ENCODE measurements at places on chromosomes 6 and 20.

DNA sequence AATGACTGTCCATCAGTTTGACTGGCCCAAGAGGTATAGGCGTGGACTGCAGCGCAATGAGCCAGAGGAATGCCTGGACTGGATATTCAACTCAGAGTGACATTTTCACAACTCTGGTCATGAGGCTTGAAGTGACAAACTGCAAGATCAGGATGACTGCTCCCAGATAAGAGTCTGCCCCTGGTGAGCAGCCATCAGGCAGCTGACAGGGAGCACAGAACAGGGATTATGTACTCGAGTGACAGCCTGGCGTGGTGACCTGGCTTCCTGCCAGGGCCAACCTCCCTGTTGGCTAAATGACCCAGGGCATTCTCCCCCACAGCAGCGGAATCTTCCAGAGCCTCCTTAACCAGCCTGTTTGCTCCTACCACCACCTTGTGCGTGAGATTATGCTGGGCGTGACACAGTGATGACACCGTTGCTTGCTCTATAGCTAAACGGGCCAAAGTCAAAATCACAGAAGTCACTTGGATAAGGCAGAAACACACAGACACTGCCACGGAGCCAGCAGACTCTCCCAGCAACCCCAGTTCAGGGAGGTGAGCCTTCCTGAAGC lies 209.1 kb upstream of the JARID2 start:
- DNase-seq = no peak

DNA sequence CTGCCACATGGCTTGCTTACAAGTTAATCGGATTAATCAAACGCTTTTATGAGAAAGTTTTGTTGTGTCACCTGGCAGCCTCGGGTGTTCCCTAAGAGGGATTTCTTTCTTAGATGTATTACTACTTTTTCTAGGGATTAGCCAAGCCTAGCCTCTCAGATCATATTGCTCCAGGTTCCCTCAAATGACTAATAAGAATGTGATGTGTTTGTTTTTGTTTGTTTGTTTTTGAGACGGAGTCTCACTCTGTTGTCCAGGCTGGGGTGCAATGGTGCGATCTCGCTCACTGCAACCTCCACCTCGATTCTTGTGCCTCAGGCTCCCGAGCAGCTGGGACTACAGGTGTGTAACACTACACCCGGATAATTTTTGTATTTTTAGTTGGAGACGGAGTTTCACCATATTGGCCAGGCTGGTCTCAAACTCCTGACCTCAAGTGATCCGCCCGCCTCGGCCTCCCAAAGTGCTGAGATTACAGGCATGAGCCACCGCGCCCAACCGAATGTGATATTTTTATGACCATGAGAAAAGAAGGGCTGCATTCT lies 977 bp downstream of the HMGN4 start:
- DNase-seq = no peak

GRCh38 chr6:106090001-106090400 lies 3.9 kb downstream of the PRDM1 start:
- no peak for DNase-seq

DNA sequence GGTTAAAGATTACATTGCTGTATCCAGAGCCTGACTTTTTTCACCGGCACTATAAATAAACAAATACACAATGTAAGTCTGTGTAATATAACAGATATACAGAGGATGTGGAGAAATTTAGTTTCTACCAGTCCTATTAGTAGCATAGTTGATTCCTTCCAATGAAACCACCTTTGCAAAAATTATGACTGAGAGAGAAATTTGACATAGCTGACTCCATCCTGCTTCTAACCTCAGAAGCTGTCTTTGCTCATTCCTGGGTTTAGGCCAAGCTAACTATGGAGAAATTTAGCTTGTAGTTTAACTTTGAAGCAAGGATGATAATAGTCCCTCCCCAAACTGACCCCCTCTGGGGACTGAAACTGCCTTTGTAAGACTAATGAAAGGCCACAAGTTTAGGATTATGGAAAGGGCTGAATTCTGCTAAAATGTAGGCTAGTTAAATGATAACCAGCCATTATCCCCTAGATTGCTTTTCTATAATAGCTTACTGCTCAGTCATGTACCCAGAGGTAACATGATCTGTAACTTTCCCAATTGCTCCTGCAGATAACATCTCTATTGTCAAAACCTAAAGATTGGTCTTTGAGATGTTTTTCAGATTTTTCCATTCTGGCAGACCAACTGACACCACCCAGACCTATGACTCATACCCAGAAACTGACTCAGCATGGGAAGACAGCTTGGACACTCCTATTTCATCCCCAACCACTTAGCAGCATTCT lies 172.8 kb upstream of the ARG1 start:
- no peak for DNase-seq

DNA sequence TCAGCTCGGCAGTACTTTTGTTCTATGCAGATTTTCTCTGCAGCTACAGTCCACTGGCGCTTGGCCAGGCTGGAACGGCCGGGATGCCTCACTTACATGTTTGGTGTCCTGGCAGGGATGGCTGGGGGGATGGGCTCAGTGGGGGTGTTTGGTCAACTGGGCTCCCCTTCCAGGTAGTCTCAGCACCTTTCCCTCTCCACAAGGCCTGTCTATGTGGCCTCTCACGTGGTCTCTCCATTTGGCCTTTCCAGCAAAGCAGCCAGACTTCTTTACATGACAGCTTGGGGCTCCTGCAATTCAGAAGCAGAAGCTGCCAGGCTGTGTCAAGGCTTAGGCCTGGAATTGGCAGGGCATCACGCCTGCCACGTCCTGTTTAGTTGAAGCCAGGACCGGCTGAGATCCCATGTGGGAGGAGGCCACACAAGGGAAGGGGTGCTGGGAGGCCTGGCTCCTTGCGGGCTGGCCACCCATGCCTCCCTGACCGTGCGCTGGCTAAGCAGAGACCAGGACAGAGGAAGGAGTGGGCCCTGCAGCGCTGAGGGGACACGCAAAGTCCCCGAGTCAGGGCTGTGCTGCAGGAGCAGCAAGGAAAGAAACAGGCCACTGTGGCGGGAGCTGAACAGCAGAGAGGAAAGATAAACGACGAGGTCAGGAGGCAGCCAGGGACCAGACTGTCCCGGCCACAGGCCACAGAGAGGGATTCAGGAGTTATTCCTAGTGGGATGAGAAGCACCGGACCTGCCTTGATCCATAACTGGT lies 38.9 kb downstream of the MGME1 start:
- no peak for DNase-seq

GRCh38 chr6:33769248-33769821 lies 19.6 kb downstream of the LEMD2 start:
- no peak for DNase-seq

DNA sequence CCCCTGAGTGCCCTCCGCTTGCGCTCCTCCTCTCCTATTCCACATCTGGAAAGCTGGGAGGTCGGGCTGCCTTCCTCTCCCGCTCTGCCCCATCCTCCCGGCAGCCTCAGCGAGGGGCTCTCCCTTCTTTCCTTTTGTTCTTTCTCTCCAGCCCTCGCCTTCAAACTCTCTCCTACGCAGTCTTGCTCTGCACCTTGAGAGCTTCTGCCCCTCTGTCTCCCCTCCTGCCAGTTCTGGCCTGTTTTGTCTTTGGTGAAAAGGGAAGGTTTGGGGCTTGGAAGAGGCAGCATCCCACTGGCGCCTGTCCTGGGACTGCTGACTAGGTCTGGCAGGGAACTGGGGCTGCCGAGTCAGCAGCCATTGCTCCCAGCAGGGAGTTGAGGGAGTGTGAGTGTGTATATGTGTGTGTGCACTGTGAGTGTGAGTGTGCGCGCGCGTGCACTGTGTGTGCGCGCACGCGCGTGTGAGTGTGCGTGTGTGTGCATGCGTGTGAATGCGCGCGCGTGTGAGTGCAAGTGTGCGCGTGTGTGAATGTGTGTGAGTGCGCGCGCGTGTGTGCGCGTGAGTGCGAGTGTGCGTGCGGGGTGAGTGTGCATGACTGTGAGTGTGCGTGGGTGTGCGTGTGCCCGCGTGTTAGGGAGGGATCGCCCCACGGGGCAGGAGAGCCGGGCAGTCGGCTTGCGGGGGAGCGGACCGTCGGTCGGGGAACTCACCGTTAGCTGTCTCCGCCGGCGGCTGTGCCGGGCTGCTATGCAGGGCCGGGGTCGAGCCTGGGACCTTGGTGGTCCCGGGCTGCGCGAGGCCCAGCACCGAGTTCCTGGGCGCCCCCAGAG lies 523 bp downstream of the CPXM1 start:
- no peak for DNase-seq

- no peak for DNase-seq
Observed at GRCh38 chr6:170385506-170385905, 78.9 kb downstream of the FAM120B start.

DNA sequence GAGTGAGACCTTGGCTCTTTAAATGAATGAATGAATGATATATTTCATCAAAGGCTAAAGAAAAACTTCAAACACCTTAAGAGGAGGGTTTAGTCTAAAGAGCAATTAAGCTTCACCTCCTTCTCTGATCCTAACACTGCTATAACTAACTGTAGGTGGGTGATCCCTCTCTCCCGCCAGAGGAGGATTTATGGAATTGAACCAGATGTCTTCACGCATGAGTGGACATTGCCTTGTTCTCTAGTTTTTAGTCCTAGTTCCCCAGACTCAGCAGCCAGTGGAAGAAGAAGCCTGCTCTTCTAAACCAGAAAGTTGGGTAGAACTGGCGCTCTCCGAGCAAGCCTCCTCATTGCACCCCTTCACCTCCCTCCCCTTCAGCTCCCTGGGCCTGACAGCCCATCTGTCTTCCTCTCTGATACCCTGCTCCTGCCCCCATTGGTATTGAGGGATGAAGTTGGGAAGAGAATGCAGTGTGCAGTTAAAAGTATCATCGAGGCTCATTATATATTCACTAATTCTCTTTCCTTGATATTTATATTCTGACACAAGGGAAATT lies 142.7 kb downstream of the ARID1B start:
- no peak for DNase-seq

GRCh38 chr6:132675002-132675401 lies 16.0 kb upstream of the TAAR1 start:
- DNase-seq = no peak

- no peak for DNase-seq
Observed at GRCh38 chr20:24528583-24529368, 59.3 kb downstream of the SYNDIG1 start.

GRCh38 chr20:12434672-12435071 lies 517.0 kb downstream of the BTBD3 start:
- DNase-seq = no peak

GRCh38 chr6:45587229-45588060 lies 209.7 kb upstream of the SUPT3H start:
- no peak for DNase-seq

GRCh38 chr20:16566080-16566479 lies 7.2 kb downstream of the KIF16B start:
- DNase-seq = no peak

GRCh38 chr20:25398376-25399036 lies 7.9 kb upstream of the ABHD12 start:
- DNase-seq = no peak

DNA sequence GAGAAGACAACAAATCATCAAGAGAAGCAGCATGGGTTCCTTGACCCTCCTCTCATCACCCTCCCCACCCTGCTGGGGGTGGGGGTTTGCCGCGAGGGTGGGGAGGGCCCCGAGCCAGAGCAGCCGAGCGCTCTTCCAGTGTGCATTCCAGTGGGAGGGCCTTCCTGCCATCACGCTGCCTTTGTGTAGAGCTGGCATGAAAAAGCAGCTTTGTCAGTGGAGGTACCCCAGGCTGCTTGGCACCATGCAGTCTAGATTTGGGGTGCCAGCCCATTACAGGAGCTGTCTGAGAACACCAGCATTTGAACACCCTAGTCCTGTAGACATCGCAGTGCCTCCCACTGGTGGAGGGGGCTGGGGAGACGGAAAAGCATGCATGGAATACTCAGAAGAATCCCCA lies 12.2 kb downstream of the BAK1 start:
- DNase-seq = no peak

DNA sequence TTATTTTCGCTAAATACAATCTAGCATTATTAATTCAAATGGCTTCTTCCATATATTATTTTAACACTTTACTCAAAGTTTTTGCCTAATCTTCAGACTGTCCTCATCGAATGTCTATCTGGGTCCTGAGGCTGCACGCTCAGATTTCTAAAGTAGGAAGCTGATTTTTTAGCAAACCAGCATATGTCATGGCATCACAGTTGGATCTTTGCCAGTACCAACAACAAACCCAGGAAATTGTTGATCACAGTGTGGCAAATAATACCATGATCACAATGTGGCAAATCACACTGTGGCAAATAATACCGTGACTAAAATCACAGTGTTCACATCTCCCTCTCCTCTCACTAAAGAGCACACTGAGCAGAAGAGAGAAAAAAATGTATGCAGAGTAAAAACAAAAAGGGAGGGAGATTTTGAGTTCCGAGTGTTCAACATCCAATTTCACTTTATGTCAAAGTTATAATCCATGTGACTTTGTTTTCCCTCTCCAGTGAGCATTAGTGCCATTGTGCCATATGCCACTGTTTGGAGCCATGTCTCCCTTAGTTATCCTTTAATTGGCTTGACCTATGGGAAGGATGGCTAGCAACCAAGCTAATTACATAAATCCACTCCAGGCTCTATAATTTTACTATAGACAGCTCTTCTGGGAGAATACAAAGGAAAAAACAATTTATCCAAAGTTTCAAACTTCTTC lies 1059.6 kb downstream of the HACE1 start:
- no peak for DNase-seq

GRCh38 chr20:15927893-15928650 lies 645.2 kb downstream of the KIF16B start:
- no peak for DNase-seq

- no peak for DNase-seq
Observed at GRCh38 chr6:166752097-166752496, 125.0 kb upstream of the RPS6KA2 start.

- no peak for DNase-seq
Observed at GRCh38 chr6:163545370-163545769, 130.9 kb downstream of the QKI start.

DNA sequence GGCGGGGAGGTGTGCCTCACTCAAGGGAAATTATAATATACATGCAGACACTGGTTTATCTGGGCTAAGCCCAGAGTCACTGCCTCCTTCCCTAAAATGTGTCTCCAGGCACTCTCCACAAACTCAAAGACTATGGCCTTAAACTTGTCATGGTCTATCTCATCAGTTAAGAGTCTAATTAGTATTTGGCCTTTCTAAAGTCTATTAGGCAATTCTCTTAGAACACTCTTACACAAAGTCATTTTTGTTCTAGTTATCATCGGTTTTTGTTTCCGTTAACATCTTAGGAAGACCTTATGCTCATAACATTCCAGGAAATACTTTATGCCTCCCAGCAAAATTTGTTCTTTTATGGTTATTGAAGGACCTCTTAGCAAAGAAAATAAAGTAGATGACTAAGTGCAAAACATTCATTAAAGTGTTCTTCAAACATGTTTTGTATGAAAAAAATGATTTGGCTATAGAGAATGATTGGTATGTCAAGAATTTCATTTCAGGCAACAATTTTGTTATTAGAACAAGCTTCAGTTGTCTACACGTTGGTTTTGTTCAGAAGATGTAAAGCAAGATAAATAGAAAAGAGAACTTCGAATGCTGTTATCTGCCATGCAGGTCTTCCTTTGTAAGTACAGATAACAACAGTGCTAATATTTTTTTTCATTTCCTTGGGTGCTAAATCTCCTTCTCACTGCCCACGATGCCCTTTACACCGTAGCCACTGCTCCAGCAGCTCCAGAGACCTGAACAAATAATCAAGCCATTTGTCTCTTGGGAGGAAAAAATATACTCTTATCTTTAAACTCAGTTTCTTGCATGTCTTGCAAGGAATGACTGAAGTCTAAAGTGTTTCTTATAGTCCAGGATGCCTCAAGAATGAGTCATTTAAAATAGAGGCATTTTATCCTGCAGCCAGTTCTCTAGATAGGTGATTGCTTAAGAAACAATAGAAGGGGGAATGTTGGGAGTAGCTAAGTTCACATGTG lies 170.4 kb downstream of the HTR1B start:
- no peak for DNase-seq
